Activated CD4-positive, alpha-beta T cell treated with anti-CD3 and anti-CD28 coated beads, Interleukin-2, amount 50 U/mL, for 4 hours (primary cell): ENCODE measurements at places on chromosomes 4 and X.

DNA sequence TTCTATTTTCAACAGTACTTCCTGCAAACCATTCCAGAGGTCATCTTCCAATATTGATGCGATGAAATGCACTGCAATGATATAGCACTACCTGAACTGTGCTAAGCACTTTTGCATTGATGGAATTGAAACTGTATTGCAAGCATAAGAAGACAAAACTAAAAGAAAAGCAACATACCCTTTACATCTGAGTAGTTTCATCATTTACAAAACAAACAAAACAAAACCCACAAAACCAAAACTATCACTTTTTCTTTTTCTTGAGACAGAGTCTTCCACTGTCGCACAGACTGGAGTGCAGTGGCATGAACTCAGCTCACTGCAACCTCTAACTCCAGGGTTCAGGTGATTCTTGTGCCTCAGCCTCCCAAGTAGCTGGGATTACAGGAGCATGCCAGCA is 120.1 kb upstream of the NAP1L5 start:
- DNase-seq: no peak

DNA sequence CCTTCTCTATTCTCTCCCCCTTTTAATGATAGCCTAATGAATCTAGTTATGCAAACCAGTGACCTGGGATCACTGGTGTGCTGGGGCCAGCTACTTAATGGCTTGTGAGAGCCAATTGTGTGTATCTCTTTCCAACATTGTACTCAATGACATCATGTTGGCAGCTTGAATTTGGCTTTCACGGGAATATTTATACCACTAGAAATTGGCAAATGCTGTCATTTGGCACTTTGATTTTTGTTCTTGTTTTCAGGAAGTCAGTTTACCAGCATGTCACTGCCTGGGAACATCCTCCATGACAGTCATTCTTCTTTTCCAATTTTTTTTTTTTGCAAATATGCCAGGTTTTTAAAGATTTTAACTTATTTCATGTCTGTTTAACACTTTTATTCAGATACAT is 1685.3 kb downstream of the STIM2 start:
- DNase-seq: no peak

DNA sequence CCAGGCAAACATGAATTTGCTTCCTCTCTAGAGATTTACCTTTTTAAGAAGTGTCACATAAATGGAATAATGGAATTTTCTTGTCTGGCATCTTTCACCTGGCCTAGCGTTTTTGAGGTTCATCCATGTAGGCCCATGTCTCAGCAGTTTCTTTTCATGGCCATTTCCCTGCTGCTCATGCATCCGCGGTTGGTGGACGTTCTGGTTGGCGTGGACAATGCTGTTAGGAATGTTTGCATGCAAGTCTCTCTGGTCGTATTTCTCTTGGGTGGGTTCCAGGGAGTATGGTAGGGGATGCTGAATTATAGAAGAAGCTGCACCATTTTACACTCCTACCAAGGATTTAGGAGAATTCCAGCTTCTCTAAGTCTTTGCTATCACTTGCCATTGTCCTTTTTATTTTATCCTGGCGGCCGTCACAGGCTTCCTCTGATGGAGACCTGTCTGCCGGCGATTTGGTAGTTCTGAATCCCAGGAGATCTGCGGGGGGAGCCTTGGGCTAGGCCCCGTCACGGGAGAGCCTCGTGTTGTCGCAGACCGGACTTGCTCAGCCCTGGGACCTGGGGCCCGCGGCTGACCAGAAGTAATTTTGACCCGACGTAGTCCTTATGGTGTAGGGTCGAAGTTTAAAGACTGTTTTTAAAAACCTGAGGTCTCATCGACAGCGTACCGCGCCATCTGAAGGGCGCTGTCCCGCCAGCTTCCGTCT is 56.9 kb upstream of the TADA2B start:
- DNase-seq: no peak

- DNase-seq: no peak
Observed at GRCh38 chr4:83636930-83637329, 101.0 kb downstream of the GPAT3 start.

DNA sequence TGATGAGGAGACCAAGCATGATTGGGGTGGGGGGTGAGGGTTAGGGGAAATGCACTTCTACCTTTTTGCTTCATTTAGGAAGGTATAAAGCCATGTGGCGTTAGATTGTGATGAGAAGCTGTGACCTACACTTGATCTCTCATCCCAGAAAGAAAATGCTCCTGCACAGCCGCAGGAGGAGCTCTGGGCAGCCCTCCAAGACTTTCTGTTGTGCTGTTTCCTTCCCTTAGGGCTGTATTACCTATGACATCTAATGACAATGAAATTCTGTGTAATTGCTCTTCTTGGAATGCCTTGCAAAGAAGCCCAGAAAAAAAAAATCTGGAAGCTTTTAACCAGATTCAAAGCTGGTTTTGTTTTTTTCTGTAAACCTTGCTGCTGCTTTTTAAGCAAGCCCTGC is 13.4 kb downstream of the PRPS2 start:
- DNase-seq: no peak

DNA sequence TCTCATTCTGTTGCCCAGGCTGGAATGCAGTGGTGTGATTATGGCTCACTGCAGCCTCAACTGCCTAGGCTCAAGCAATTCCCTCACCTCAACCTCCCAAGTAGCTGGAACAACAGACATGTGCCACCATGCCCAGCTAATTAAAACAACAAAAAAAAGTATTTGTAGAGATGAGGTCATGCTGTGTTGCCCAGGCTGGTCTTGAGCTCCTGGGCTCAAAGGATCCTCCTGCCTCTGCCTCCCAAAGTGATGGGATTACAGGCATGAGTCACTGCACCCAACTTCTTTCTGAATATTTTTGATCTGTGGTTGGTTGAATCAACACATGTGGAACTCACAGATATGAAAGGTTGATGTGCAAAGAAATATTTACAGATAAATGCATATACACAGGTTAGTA is 18.5 kb upstream of the SEPTIN11 start:
- DNase-seq: no peak

DNA sequence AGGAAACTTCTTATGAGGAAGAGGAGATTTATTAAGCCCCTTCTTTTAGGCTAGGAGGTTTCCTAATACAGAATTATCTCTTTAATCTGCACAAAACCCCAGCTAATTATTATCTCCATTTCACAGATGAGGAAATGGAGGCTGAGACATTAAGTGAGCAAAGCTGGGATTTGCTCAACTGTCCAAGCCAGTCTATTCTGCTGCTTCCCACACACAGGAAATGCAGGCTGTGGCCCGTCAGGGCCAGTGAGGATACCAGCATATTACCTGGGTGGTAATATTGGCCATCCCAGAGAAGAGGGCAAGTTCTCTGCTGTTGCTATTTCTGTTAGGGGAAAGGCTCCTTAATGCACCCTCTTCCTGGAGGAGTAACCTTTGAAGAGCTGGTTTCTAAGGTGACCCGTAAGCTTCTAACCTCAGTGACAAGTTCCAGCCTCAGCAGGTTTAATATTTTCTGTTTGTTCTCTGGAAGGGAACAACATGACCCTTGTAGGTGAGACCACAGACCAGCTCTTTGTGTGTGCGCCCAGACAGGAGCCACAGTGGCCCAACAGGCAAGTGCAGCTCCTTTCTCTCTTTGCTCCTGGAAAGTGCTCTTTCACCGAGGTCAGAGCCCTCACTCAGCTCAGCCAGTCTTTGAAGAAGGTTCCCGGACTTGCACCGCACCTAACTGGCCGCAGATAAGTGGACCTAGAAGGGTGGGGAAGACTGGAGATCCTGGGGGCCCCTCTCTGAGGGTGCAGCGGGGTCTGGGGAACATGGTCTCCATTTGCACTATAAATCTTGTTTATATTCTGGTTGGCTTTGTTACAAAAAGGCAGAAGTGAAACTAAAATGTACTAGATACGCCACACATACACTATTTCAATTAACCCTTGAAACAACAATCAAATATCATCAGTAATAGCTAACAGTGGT is 35.5 kb downstream of the TBC1D9 start:
- DNase-seq: no peak

DNA sequence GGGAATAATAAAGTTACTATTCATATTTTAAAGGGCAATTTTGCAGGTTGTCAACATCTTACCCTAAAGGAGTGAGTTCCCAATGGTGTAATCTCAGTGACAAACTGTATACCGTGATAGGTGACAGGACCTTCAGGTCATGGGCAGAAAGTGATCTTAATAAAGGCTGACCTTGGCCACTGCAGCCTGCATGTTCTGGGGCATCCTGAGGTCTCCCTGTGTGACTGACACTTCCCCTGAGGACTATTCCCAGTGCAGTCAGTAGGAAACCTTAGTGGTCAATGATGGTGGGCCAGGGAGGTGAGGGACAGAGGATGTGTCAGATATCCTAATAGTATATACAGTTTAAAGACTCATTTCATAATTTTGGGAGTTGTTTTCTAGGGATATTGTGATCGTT is 137.2 kb downstream of the SHROOM3 start:
- DNase-seq: no peak

DNA sequence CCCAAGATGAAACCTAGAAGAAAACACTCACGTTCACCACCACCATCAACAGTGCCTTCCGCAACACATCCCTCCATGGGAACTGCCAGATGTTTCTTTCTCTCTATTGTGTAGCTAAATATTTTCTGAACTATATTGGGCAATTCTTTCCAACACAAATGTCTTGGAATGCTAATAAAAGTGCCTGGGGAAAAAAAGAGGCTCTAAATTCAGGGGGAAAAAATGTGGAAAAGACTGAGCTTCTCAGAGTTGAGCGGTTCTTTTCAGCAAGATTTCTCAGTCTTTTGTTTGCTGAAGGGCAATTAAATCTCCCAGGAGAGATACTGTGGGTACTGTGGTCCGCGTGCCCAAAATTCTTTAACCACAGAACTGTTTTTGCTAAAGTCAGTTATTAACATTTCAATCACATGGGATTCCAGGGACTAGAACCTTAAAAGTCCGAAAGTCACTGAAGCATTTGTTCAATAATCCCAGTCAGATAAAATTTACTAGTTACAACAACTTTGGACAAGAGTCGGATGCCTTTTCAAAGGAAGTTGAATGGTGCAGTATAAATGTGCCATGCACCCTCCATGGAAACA is 51.9 kb upstream of the DHRSX start:
- no peak for DNase-seq

GRCh38 chr4:181849472-181849871 is 393.7 kb upstream of the TENM3 start:
- DNase-seq: no peak

DNA sequence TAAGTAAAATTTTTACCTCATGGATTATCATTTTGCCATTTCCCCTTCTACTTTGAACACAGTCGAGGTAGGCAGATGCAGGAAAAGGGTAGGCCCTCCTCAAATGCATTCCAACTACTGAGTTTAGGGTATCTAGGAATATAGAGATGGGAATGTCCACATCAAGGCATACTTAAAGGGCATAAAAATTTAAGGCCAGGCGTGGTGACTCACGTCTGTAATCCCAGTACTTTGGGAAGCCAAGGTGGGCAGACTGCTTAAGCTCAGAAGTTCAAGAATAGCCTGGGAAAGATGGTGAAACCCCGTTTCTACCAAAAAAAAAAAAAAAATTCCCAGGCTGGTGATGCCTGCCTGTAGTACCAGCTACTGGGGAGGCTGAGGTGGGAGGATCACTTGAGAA is 146.5 kb downstream of the PDGFC start:
- DNase-seq: no peak

- DNase-seq: no peak
Observed at GRCh38 chr4:45946699-45947098, 177.2 kb downstream of the GABRG1 start.
